ENCODE measurements at places on chromosomes 12 and 14.

DNA sequence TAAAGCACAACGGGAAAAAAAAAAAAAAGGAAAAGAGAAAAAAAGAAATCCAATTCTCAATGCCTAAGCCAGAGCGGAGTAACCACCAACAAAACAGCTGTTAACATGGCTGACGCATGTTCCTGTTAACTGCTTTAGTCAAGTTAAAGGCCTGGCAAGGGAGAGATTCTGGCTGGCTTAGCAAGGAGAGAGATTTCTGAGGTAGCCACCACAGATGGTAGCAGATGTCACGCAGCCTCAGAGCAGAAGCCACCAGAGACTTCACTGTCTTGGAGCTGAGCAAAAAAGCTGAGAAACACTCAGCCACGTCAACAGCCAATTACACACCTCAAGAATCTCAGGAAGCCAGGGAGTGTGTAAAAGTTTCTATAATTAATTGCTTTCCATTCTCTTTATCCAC is 87.1 kb downstream of the TMCC3 start:
- DNase-seq, result no peak

DNA sequence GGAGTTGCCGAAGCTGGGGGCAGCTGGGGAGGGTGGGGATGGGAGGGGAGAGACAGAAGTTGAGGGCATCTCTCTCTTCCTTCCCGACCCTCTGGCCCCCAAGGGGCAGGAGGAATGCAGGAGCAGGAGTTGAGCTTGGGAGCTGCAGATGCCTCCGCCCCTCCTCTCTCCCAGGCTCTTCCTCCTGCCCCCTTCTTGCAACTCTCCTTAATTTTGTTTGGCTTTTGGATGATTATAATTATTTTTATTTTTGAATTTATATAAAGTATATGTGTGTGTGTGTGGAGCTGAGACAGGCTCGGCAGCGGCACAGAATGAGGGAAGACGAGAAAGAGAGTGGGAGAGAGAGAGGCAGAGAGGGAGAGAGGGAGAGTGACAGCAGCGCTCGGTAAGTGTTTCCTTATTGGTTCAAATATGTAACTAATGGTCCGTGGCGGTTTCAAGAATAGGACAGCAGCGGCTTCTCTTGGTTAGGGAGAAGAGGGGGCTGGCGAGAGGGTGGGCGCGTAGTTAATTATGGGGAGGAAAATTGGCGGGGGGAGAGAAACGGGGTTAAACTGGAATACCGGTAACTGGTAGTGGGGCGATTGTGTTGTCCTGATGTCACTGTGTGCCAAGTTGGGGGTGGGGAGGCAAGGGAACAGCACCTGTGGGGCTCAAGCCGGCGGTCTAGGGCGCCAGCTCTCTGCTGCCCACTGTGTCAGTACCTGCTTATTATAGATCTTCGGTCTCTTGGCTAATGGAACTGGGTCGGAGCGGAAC is 8.4 kb downstream of the HOXC8 start:
- DNase-seq, result no peak

DNA sequence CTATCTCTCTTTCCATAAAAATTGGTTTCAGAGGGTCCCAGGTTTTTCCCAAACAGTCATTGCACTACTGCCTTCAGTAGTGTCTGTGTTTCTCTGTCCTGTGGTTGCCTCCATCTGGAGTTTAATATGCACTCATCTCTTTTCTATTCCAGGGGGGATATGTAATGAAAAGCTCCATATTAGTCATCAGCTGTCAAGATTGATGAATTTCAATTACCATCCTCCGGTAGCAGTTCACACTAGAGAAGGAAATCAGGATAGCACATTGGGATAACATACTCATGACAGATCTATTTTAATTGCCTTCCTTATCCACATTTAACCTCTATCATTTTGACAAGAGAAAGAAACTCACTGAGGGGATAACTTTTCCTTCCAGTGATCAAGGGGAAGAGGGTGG is 589.0 kb upstream of the SEL1L start:
- no peak for DNase-seq

GRCh38 chr12:12719496-12719895 is 2.3 kb downstream of the CDKN1B start:
- DNase-seq, result no peak

Data from activated CD4-positive, alpha-beta T cell treated with anti-CD3 and anti-CD28 coated beads for 24 hours (primary cell).